ENCODE measurements at places on chromosomes 11 and 22.
A peak's percentile ranks its signal among the peaks of the same experiment; 100 is the strongest.

DNA sequence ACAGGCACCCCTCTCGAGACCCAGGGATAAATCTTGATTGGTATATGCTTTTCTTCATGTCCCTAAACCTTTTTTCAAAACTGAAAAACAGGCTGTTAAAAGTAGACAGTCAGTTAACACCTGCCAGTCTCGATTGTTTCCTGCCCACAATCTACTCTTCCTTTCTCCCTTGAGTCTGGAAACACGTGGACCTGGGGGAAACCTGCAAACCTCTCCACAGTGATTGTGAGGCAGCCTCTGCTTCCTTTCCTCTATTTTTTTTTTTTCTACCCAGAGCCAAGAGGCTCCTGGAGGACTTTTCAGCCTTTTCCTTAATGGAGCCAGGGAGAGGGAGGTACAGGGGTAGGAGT is 69.4 kb upstream of the CLMP start:
- DNase-seq, result no peak

DNA sequence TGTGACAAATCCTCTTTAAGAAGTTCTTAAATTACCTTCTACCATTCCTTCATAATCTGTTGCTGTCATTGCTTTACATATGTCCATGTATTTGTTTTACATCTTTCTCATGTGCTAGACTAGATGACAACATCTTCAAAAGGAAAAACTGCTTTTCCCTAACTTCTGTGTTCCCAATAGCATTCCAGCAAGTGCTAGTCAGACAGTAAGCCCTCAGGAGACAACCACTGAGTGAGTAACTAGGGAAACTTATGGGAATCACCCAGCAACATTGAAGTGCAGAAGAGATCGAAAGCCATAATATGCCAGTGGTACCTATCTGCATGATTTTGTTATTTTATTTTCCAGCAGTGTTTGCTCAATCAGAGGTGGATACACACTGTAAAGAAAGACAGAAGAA is 889.7 kb upstream of the API5 start:
- DNase-seq, result no peak

DNA sequence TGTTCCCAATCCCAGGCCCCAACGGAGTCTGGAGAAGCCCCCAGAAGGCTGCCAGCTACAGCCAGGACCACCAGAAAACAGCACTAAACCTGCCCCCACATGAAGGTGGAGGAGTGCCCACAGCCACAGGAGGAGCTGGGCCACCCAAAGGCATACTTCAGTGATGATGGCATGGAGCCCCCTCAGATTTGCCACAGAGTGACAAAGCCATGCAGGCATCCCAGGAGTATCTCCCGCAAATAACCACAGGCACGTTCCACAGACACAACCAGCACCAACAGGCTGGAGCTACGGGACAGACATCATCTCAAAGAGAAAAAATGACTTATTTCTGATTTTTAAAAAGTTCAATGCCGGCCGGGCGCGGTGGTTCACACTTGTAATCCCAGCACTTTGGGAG is 10.6 kb downstream of the CARS1 start:
- no peak for DNase-seq

DNA sequence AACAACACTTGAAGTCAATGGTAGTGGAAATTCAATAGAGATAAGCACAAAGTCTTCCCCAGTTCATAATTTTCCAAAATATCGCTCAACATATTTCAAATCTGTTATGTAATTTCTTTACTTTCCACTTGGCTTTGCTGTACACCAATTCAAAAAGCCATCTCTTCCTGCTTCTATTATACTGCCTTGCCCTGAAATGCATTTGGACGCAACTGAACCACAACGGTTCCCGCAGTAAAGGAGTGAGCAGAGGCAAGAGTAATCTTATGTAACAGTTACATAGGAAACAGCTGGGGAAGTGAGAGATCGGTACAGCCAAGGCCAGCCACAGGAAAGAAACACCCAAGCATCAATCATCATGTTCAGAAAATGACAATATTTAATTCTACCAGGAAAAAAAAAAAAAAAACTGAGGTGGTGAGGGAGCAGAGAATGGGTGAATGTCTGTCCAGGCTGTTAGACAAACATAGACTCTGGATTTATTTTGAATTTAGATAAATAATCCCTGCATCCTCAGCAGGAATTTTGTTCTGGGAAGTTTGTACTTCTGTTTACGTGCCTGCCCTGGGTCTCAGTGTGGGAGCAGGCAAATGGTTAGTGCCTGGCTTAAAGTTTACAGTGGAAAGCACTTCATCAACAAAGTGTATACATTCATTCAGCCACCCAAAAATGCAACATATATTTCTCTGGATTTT is 392.2 kb downstream of the ETS1 start:
- DNase-seq, result peak; percentile 9

GRCh38 chr11:86934582-86934900 is 20.7 kb downstream of the FZD4 start:
- no peak for DNase-seq

DNA sequence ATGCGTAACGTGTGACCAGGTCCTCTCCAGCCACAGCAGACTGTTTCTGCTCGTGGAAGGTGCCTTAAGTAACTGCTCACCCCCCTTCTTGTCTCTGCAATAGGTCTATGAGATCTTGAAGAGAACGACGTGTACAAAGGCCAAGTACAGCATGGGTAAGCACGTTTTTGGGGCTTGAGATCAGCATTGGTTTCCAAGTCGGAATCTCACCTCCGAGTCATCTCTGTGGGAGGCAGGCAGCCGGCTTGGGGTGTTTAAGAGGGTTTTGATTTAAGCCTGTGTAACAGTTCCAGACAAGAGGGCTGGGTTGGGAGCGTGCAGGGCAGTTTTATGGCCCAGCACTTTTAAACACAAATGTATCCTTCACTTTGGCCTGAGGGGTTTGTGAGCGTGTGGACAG is 30.1 kb downstream of the ANO1 start:
- DNase-seq, result no peak

DNA sequence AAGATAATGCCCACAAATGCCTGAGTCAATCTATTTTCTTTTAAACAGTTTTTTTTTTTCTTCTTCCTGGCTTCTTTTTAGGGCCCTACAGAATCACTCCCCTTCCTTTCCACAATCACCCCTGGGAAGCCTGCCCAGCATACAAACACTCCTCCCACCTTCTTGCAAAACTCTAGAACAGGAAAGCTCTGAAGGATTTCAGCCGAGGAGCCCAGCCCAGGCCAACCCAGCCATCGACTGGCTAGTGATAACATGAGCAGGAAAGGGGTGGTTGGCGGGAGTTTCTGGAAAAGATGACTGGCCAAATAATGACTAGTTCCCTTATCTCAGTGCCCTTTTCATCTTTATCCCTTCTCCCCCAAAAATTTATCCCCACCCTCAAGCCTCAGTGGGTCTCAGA is 68.2 kb downstream of the USP35 start:
- DNase-seq, result no peak

GRCh38 chr11:26992031-26992541 is 1.8 kb upstream of the FIBIN start:
- no peak for DNase-seq

DNA sequence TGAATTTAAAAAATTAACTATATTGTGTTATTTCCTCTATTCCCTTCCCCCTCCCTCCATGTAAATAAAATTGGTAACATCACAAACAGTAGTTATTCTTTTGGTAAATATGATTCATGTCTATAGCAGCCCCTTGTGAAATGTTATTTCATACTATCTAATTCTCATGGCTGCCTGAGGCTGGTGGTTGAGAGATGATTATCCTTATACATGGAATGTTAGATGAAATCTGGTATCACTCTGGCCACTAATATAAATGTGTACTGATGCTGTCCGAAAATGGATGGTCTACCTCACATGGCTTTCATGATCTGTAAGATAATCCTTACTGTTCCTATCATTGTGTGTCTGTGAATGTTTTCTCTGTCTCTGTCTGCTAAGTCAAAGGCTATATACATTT is 25.0 kb upstream of the EXPH5 start:
- DNase-seq, result no peak

DNA sequence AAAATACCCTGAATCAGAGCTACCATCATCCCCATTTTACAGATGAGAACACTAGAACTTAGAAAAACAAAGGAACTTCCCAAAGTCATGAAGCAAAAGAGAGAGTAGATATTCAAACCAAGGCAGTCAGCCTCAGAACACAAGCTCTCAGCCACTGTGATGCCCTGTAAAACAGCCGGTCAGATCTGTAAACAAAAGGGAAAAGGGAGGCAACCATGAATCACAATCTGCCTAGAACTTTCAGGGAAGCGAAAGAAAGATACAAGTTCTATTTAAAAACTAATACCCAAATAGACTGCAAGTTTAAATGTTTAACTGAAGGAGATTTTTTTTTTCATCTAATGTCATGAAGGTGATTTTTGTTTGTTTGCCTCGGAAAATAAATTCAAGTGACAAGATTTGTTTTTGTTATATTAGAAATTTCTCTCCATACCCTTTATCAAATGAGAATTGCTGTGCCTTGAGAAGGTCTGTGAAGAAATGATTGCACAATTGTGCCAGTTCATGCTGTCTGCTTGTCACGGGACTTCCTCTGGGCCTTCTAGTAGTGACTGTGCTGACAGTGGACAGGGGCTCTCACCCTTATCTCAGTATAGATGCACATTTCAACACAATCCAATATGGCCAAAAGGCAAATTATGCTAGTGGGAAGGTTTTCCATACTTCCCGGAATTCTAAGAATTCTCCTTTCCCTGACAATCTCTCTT is 11.7 kb downstream of the SAA1 start:
- no peak for DNase-seq

DNA sequence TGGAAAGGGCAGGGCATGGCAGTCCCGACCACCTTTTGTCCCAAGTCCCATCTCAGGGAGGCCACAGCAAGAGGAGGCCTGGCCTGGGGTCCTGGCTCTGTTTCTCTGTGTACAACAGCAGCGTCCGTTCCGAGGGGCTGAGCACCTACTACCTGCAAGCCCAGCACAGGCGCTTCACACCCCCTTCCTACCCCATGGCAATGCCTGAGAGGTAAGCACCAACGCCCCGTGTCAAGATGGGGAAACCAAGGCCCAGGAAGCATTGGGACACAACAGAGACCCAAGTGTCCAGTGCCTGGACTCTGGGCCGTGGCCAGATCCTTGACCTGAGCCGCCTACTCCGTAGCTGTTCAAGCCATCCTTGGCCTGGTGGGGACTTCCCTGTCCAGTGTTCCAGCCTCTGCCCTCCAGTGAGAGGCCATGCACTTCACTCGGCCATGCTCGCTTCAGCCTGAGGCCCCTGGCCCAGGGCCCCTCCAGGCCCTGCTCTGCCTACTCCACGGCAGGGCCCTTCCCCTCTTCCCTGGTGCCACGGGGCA is 14.3 kb upstream of the TCF20 start:
- DNase-seq, result no peak

- peak; percentile 27 for DNase-seq
Observed at GRCh38 chr11:128725630-128726319, 31.9 kb downstream of the FLI1 start.

DNA sequence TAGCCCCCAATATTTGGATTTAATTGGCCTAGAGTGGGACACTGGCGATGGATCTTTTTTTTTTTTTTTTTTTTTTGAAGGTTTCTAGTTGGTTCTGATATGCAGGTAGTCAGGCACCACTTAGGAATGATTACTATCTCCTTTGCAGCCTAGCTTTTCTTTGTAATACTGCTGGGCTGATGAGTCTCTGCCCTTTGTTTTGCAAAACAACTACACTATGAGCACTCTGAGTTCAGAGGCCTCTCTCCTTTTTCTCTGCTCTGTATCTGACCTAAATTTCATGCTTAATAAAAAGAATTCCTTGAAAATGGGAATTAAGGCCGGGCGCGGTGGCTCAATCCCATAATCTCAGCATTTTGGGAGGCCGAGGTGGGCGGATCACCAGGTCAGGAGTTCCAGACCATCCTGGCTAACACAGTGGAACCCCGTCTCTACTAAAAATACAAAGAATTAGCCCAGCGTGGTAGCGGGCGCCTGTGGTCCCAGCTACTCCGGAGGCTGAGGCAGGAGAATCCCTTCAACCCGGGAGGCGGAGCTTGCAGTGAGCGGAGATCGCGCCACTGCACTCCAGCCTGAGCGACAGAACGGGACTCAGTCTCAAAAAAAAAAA is 1312.3 kb downstream of the FAM181B start:
- no peak for DNase-seq

GRCh38 chr22:41285441-41285819 is 557 bp downstream of the RANGAP1 start:
- peak; percentile 78 for DNase-seq

DNA sequence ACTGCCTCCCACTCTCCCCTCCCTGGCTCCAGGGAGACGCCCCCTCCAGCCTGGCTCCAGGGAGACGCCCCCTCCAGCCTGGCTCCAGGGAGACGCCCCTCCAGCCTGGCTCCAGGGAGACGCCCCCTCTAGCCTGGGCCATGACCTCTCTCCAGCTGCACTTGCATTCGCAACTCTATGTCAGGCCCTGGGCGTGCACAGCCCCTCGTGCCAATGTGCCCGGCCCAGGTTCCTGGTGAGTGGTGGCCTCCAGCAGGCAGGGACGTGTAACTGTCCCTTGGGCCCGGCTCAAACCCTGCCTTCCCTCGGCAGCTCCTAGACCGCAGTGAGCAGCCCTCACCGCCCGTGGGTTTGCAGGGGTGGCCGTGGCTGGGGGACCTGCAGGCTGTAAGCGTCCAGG is 6.9 kb downstream of the MUC6 start:
- no peak for DNase-seq

DNA sequence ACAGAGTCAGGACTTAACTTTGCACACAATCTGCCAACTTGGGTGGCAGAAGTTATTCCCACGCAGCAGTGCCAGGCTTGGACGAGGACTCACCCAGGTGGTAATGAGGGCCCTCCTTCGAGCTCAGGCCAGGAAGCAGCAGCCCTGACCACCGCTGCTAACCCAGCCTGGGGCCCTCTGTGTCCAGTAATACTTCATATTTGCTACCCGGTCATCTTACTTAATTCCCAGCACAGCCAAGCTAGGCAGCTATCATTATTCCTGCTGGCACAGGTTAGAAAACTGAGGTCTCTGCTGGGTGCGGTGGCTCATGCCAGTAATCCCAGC is 15.4 kb upstream of the LRP5 start:
- no peak for DNase-seq

DNA sequence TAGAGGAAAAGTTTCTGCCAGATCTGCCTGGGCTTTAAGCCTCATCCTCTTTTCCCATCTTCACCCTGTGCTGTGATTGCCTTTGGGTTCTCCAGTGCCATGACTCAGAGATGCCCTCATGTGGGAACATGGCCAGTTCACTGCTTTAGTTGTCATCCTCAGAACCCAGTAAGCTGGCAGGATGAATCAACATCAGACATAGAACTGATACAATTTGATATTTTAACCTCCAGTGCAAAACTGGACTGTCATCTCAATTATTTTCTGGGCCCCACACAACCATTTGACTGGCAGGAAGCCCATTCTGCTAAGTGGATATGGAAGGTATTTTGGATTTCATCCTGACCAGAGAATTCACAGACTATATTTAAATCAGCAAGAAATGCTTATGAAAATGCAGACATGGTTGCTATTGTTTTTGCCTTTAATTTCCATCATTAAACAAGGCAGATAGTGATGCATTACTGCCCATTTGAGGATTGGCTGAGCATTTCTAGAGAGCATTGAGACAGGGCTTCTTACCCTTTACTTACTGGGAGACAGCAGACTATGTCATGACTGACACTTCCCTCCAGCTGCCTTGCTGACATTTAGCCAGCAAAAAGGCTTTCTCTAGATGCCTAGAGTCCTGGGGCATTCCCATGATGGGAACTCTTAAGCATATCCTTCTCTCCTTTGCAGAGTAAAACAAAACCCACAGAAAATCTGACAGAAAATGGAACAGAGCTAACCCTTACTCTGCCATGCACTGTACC is 327.1 kb upstream of the MTNR1B start:
- DNase-seq, result no peak

- DNase-seq, result no peak
Observed at GRCh38 chr11:124899383-124900145, 1.9 kb upstream of the ROBO4 start.

Data from CD4-positive, alpha-beta T cell (primary cell).